Daoy (cell line): ENCODE measurements at places on chromosomes 7 and 10. TPM values are rescaled to one million over a fixed set of nuclear protein-coding genes. Genes with fewer than 3 reads are reported as not detected.

Gene EVX1
- total RNA-seq = not detected in 2 replicates

Gene HEPACAM2
- not detected in 2 replicates for total RNA-seq

Gene SORCS1
- total RNA-seq = not detected in 2 replicates

Gene ELFN1
- 0.15 and 1.1 TPM in 2 replicates for total RNA-seq

Gene H2BK1
- not detected in 2 replicates for total RNA-seq

Gene CCDC3
- 1.1 and 1.3 TPM in 2 replicates for total RNA-seq

Gene TMEM213
- total RNA-seq = not detected in 2 replicates

Gene CRHR2
- not detected in 2 replicates for total RNA-seq

Gene CYP3A7
- not detected in 2 replicates for total RNA-seq

Gene APBB1IP
- not detected in 2 replicates for total RNA-seq

Gene ZP3
- total RNA-seq = 2.0 and 3.8 TPM in 2 replicates

Gene C7orf25
- 18.3 and 22.0 TPM in 2 replicates for total RNA-seq

Gene MOGAT3
- total RNA-seq = not detected in 2 replicates

Gene RBP3
- total RNA-seq = not detected in 2 replicates

Gene SPDYE1
- total RNA-seq = not detected in 2 replicates

Gene IGF2BP3
- total RNA-seq = 277 and 349 TPM in 2 replicates

Gene PAX4
- total RNA-seq = not detected in 2 replicates

Gene ATRNL1
- 5.1 and 7.1 TPM in 2 replicates for total RNA-seq

Gene CPVL
- total RNA-seq = 35.4 and 40.5 TPM in 2 replicates

Gene NOS3
- 0.39 and 0.46 TPM in 2 replicates for total RNA-seq

Gene TMUB1
- total RNA-seq = 51.2 and 61.3 TPM in 2 replicates

Gene CARD11
- 4.5 and 4.7 TPM in 2 replicates for total RNA-seq

Gene MYPN
- total RNA-seq = 1.8 and 2.9 TPM in 2 replicates

Gene LRRTM3
- not detected in 2 replicates for total RNA-seq

Gene POM121C
- 1.6 and 2.9 TPM in 2 replicates for total RNA-seq

Gene VWA2
- total RNA-seq = not detected in 2 replicates

Gene TCF7L2
- total RNA-seq = 0.60 and 1.9 TPM in 2 replicates

Gene PLXNA4
- 0.69 and 5.5 TPM in 2 replicates for total RNA-seq

Gene TAC1
- total RNA-seq = 0.86 TPM in 1 of 2 replicates, not detected in the other

Gene CHCHD1
- total RNA-seq = 31.0 and 32.3 TPM in 2 replicates

Gene FAM131B
- total RNA-seq = 2.2 and 4.0 TPM in 2 replicates

Gene PODXL
- total RNA-seq = 27.1 and 27.8 TPM in 2 replicates

Gene LHPP
- 2.6 and 6.0 TPM in 2 replicates for total RNA-seq

Gene THNSL1
- total RNA-seq = 2.3 and 3.5 TPM in 2 replicates

Gene SNCG
- 1.7 TPM in 1 of 2 replicates, not detected in the other for total RNA-seq

Gene SLC39A12
- total RNA-seq = not detected in 2 replicates

Gene LIPM
- total RNA-seq = not detected in 2 replicates

Gene AGAP6
- total RNA-seq = 2.9 and 7.0 TPM in 2 replicates

Gene LRRD1
- 0.17 TPM in 1 of 2 replicates, not detected in the other for total RNA-seq

Gene PLXDC2
- 0.33 and 0.69 TPM in 2 replicates for total RNA-seq

Gene ELMO1
- 7.0 and 25.3 TPM in 2 replicates for total RNA-seq

Gene OR2A5
- not detected in 2 replicates for total RNA-seq

Gene VIM
- total RNA-seq = 5,657 and 6,746 TPM in 2 replicates

Gene AKR1C8
- not detected in 2 replicates for total RNA-seq

Gene CLEC5A
- total RNA-seq = not detected in 2 replicates

Gene CDK14
- total RNA-seq = 14.1 and 14.3 TPM in 2 replicates

Gene SRRM3
- 0.29 and 1.8 TPM in 2 replicates for total RNA-seq

Gene DENND2A
- total RNA-seq = 5.4 and 6.5 TPM in 2 replicates

Gene OR2A42
- total RNA-seq = not detected in 2 replicates
